ENCODE measurements at places on chromosomes 6 and 20. TPM values are rescaled to one million over a fixed set of nuclear protein-coding genes. Genes with fewer than 3 reads are reported as not detected.

SLPI gene
- 10.5 TPM for total RNA-seq

C6orf118 gene
- 0.28 TPM for total RNA-seq

SNRPB2 gene
- total RNA-seq: 119 TPM

SLC17A2 gene
- total RNA-seq: not detected

GPX5 gene
- total RNA-seq: not detected

FGD2 gene
- not detected for total RNA-seq

HLA-DOB gene
- 0.14 TPM for total RNA-seq

ELOVL2 gene
- total RNA-seq: 9.1 TPM

GRIK2 gene
- total RNA-seq: 0.32 TPM

ZNF341 gene
- 3.8 TPM for total RNA-seq

PRELID3B gene
- 63.8 TPM for total RNA-seq

BCAS1 gene
- 0.75 TPM for total RNA-seq

HLA-A gene
- total RNA-seq: 140 TPM

TINAG gene
- not detected for total RNA-seq

SOX18 gene
- total RNA-seq: 1.1 TPM

CYP39A1 gene
- 0.09 TPM for total RNA-seq

CTAGE9 gene
- total RNA-seq: not detected

Measured in A549 treated with DMSO at 1 μM for 4 hours (cell line).